ENCODE measurements at places on chromosomes 16 and 17. TPM values are rescaled to one million over a fixed set of nuclear protein-coding genes. Genes with fewer than 3 reads are reported as not detected.

Gene SMIM5
- not detected for total RNA-seq

Gene RNF112
- total RNA-seq = 2.7 TPM

Gene PRAC1
- not detected for total RNA-seq

Gene NDE1
- 52.5 TPM for total RNA-seq

Gene KRTAP4-3
- not detected for total RNA-seq
